ENCODE measurements at places on chromosomes 11 and 22.

GRCh38 chr22:46931414-46931813 is 169.0 kb downstream of the TBC1D22A start:
- no peak for DNase-seq

GRCh38 chr22:26763633-26764361 is 106.4 kb downstream of the MIAT start:
- DNase-seq: no peak

DNA sequence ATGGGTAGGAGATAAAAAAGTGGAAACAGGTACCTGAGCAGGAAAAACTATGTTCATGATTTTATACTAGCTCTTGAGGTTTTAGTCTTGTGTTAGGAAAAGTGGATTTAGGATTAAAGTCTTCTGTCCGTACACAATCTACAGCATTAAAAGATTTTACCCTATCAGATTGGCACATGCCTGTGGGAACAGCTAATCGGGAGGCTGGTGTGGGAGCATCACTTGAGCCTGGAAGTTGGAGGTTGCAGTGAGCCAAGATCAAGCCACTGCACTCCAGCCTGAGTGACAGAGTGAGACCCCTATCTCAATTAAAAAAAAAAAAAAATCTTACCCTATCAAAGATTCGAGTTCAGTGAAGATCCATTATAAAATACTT is 12.2 kb upstream of the CRKL start:
- no peak for DNase-seq

GRCh38 chr11:57055744-57056143 is 67.0 kb downstream of the OR5AK2 start:
- no peak for DNase-seq

DNA sequence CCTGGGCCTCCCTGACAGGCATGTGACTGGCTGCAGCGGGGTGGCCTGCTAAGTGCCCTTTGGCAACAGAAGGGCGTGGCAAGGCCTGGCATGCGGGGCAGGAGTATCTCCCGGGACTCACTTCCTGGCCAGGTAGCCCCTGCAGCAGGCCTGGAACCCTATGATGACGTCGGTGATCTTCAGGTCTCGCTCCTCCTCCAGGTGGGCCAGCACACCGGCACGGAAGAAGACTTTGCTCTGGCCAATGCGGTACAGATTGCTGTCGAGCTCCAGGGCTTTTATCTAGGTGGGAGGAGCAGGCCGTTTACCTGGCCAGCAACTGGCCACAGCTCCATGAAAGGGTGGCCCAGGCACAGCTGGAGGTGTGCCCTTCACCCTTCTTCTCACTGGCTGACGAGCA is 50.9 kb downstream of the APOL1 start:
- DNase-seq: no peak

DNA sequence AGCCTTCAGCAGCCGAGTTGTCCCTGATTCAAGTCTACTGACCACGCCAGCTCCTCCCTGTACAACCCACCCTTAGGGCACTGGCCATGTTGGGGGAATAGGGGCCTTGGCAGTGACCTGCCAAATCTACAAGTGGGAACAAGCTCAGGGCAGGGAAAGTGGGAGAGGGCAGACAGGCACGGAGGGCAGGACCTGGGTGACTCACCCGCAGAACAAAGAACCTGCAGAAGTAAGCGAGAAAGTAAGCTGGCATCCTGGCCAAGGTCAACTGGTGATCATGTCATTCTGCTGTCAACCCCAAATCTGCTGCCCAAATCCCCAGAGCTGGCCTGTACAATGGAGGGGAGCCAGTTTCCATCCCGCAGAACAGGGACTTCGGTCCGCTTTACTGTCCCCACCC is 7.9 kb upstream of the SCGB1A1 start:
- no peak for DNase-seq

DNA sequence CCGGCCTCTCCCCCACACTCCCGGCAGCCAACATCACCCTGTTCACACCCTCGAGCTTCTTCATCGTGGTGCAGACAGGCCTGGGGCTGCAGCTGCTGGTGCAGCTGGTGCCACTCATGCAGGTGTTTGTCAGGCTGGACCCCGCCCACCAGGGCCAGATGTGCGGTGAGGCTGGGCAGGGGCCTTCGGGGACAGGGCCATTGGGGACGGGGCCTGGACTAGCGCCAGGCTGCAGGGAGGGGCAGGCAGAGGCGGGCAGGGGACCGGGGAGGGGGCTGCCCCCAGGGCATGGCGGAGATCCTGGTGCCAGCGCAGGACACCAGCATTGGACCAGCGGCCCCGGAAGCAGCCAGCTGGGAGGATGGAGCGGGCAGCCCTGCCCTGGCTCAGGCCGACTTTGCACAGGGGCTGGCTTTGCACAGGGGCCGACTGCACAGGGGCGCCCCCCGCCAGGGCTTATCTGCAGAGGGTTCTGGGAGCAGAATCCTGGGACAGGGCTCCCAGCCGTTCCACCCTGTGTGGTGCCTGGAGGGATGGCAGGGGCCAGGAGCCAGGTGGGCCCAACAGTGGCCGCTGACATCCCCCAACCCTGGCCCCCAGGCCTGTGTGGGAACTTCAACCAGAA is 8.6 kb downstream of the MUC5B start:
- no peak for DNase-seq

- no peak for DNase-seq
These were observed 40.1 kb upstream of the PPARA start for GRCh38 chr22:46110215-46110614.

GRCh38 chr11:20011307-20011951 is 148.8 kb downstream of the DBX1 start:
- DNase-seq: no peak

DNA sequence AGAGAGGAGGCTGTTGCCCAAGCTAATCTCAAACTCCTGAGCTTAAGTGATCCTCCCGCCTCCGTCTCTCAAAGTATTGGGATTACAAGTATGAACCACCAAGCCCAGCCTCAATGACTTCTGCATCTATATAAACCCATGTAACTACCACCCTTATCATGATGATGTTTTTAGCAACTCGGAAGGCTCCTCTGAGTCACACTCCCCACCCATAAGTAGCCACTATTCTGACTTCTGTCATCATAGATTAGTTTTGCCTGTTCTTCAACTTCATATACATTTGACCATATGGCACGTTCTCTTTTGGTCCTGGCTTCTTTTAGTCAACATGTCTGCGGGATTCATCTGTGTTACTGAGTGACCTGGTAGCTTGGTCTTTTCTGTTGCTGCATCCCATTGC is 6.4 kb upstream of the FOSL1 start:
- DNase-seq: no peak

GRCh38 chr11:129721685-129722084 is 94.0 kb upstream of the TMEM45B start:
- no peak for DNase-seq

DNA sequence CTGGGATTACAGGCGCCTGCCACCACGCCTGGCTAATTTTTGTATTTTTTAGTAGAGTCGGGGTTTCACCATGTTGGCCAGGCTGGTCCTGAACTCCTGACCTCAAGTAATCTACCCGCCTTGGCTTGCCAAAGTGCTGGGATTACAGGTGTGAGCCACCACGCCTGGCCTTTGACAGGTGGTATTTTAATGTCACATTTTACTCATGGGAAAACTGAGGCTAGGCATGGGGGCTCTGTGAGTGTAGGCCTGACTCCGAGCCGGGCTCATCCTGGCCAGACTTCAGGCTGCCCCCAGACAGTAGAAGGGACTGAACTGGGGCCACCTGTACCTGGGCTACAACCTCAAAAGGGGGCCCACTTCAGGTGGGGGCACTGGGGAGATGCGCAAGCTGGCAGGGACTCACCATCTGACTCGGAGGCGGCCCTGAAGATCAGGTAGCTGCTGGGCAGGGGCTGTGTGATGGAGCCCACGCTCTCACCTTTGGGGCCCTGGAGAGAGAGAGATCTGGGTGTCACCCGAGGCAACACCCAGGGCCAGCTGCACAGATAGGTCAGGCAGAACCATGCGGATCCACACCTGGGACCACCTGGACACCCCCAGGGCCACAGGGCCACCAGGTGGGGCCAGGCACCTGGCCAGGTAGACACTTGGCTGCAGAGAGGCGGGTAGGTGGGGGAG is 45.8 kb downstream of the OSBPL5 start:
- DNase-seq: no peak

GRCh38 chr11:109914038-109914437 is 179.2 kb upstream of the ZC3H12C start:
- DNase-seq: no peak

DNA sequence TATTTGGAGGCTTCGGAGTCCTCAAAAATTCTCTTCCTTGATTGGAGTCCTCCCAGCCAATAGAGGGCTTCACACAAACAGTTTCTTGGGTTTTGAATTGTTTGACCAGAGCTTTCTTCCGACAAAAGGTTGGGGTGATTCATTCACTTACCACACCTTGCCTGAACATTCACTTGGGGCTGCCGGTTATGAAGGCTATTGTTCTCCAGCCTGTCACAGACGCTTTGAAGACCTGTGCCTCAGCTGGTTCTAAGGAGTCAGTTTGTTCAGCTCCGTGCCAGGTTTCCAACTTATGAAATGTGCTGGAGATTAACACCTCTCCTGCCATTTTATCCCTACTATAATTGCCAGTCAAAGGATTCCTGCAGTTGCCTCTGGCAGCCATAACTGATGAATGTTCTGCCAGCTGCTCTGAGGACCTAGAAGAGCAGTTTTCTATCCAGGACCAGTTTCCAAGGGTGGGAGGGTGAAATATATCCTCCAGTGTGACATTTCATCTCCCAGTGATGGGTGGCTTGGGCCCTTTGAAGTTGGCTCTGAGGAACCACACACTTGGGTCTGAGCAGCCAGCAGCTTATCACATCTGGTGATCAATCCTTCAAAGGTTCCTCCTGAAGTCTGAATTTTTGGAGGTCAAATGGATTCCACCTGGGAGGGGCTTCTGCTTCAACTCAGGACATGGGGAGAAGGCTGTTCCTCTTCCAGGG is 31.4 kb downstream of the LIMK2 start:
- no peak for DNase-seq

DNA sequence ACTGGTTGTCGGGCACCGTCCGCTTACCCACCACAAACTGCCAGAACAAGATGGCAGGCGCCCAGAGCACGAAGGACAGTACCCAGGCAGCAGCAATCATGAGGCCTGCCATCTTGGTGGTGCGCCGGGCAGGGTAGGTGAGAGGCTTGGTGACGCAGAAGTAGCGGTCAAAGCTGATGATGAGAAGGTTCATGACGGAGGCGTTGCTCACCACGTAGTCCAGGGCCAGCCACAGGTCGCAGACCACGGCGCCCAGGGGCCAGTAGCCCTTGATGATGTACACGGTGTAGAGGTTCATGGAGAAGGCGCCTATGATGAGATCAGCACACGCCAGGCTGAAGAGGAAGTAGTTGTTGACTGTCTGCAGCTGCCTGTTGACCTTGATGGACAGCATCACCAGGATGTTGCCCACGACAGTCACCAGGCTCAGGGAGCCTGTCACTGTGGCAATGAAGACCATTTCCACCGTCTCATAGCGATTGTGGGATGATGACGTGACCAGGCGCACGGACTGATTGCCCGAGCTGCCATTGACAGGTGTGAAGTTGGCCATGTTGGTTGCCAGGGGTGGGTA is 4.6 kb downstream of the MDK start:
- no peak for DNase-seq

- DNase-seq: no peak
These were observed 124.5 kb downstream of the ST3GAL4 start for GRCh38 chr11:126480015-126480409.

DNA sequence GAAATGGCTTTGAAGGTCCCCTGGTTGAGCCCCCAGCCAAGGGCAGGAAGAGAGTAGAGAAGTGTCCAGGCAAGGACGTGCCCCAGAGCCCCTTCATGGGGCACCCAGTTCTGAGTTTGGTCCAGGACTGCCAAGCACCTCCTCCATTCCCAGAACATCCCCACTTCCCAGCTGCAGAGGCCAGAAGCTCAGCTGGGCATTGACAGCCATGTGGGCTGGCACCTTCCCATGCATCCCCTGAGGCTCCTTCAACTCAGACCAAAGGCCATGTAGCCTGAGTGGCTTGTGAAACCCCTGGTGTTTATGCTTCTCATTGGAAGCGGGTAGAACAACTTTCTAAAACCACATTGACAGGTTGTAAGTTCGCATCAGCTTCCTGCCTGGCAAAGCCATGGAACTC is 789.6 kb downstream of the TBC1D22A start:
- DNase-seq: no peak

DNA sequence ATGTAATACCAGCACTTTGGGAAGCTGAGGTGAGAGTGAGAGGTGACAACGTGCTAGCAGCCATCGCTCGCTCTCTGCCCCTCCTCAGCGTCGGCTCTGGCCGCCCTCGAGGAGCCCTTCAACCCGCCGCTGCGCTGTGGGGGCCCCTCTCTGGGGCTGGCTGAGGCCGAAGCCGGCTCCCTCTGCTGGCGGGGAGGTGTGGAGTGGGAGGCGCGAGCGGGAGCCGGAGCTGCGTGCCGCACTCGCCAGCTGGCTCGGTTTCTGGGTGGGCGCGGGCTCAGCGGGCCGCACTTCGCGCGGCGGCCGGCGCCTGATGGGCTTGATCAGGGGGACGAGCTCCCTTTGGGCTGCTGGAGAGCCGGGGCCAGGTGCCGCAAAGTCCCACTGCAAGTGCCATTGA is 98.9 kb upstream of the UBASH3B start:
- DNase-seq: peak; percentile 15

DNA sequence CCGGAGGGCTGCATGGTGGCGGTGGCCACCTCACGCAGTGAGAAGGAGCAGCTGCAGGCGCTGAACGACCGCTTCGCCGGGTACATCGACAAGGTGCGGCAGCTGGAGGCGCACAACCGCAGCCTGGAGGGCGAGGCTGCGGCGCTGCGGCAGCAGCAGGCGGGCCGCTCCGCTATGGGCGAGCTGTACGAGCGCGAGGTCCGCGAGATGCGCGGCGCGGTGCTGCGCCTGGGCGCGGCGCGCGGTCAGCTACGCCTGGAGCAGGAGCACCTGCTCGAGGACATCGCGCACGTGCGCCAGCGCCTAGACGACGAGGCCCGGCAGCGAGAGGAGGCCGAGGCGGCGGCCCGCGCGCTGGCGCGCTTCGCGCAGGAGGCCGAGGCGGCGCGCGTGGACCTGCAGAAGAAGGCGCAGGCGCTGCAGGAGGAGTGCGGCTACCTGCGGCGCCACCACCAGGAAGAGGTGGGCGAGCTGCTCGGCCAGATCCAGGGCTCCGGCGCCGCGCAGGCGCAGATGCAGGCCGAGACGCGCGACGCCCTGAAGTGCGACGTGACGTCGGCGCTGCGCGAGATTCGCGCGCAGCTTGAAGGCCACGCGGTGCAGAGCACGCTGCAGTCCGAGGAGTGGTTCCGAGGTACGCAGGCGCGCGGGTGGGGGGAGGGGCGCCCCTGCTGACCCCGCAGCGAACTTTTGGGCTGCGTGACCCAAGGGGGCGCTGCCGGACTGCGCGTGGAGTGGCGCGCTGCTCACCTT is 670 bp downstream of the NEFH start:
- DNase-seq: peak; percentile 24

All from globus pallidus (tissue), 1 donor.